ENCODE measurements at places on chromosomes 2 and 18. TPM values are rescaled to one million over a fixed set of nuclear protein-coding genes. Genes with fewer than 3 reads are reported as not detected.
A peak's percentile ranks its signal among the peaks of the same experiment; 100 is the strongest.

The RSAD2 gene
- 1.00 TPM for total RNA-seq

GRCh38 chr2:120272763-120273481 is 20.3 kb downstream of the RALB start:
- no peak for DNase-seq

GRCh38 chr2:239444626-239445577 is 44.1 kb upstream of the HDAC4 start:
- no peak for DNase-seq

GRCh38 chr18:35457140-35457704 is 40.5 kb downstream of the INO80C start:
- DNase-seq: no peak

- no peak for DNase-seq
These were observed 198.6 kb downstream of the MEMO1 start for GRCh38 chr2:31812051-31812798.

GRCh38 chr18:34726286-34727004 is 16.3 kb downstream of the DTNA start:
- no peak for DNase-seq

GRCh38 chr2:105802587-105802986 is 57.9 kb downstream of the NCK2 start:
- DNase-seq: peak; percentile 72

GRCh38 chr2:78940998-78941397 is 84.5 kb upstream of the REG3G start:
- no peak for DNase-seq

DNA sequence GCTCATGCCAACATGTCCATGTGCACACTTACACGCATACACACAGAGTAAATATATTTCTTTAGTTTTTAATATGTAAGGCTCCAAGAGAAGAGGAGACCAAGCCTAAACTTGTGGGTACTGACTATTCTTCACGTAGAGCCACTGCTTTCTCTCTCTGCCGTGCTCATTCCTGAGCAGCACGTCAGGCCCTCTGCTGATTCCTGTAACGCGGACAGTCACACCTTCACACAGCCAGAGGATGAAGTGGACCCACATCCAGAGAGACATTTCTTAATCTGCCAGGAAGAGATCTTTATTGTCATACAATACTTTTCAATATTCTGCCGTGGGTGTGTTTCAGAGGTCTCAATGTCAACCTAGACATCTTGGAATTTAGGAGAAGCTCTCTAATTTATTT is 560.7 kb downstream of the STK39 start:
- no peak for DNase-seq
